ENCODE measurements at places on chromosomes 5 and 9. TPM values are rescaled to one million over a fixed set of nuclear protein-coding genes. Genes with fewer than 3 reads are reported as not detected.

The STPG3 gene
- not detected for polyA plus RNA-seq

The BTNL9 gene
- 4.8 TPM for polyA plus RNA-seq

The SPATA31E1 gene
- polyA plus RNA-seq: not detected

The PCDHB4 gene
- 0.36 TPM for polyA plus RNA-seq

The ASPN gene
- 2.5 TPM for polyA plus RNA-seq

The ORM2 gene
- 0.12 TPM for polyA plus RNA-seq
